ENCODE measurements at places on chromosomes 7 and 10. TPM values are rescaled to one million over a fixed set of nuclear protein-coding genes. Genes with fewer than 3 reads are reported as not detected.
A peak's percentile ranks its signal among the peaks of the same experiment; 100 is the strongest.

- H3K27me3 ChIP-seq: no peaks in the 10 kb centered on the region
- DNase-seq: no peak
- no peak overlapping the region for H3K4me3 ChIP-seq
- no peaks in the 10 kb centered on the region for H3K4me1 ChIP-seq
- H3K27ac ChIP-seq: no peak overlapping the region
Measured at GRCh38 chr7:149845257-149845980, 7.2 kb downstream of the ZNF862 start.

The VGF gene
- total RNA-seq: not detected

DNA sequence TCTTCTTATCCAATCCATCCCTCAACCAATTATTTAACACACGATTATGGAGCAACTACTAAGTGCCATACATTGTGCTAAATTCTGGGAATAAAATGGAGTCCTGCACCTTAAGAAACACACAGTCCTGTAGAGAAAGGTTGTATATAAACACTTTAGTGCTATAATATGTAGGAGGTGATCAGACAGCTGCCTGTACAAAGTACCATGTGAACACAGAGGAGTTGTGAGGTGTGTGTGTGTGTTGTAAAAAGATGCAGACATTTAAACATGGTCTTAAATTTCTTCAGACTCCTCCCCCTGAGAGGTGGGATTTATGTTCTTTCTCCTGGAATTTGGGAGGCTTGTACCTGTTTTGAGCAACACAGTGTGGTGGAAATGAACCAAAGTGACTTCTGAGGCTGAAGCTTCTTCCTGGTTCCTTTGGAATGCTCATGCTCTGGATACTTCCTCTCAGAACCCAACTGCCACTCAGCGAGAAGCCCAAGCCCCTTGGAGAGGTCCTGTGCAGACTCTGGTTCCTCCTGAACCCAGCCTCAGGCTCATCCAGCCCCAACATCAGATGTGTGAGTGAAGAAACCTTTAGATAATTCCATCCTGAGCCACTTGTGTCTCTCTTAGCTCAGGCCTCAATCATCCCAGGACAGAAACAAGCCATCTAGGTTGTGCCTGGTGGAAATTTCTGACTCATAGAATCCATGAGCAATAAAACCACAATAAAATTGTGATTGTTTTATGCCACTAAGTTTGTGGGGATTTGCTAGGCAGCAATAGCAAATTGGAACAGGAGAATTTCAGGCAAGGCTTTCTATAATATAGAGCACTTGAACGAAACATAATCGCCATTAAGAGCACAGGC lies 161.2 kb upstream of the FAM3C start:
- no peaks in the 10 kb centered on the region for H3K27me3 ChIP-seq
- no peaks in the 10 kb centered on the region for H3K4me1 ChIP-seq
- no peak for DNase-seq
- H3K27ac ChIP-seq: no peak overlapping the region

The AMPH gene
- total RNA-seq: 7.7 TPM

The GIMAP5 gene
- total RNA-seq: 11.6 TPM

- no peak overlapping the region for H3K27ac ChIP-seq
- no peak for DNase-seq
- H3K36me3 ChIP-seq: peaks cover 8% of the 10 kb centered on the region
Measured at GRCh38 chr10:127146661-127147060, 49.7 kb downstream of the INSYN2A start.

The AKR1C2 gene
- 10.9 TPM for total RNA-seq

The METTL27 gene
- total RNA-seq: 1.7 TPM

GRCh38 chr7:45982907-45983719 lies 62.0 kb upstream of the IGFBP3 start:
- H3K4me1 ChIP-seq: peaks cover 24% of the 10 kb centered on the region
- DNase-seq: peak; percentile 32
- H3K4me3 ChIP-seq: no peak overlapping the region
- H3K27me3 ChIP-seq: no peaks in the 10 kb centered on the region
- H3K36me3 ChIP-seq: no peaks in the 10 kb centered on the region

The LIPM gene
- total RNA-seq: not detected

The AS3MT gene
- 11.9 TPM for total RNA-seq

The RTKN2 gene
- 2.4 TPM for total RNA-seq

DNA sequence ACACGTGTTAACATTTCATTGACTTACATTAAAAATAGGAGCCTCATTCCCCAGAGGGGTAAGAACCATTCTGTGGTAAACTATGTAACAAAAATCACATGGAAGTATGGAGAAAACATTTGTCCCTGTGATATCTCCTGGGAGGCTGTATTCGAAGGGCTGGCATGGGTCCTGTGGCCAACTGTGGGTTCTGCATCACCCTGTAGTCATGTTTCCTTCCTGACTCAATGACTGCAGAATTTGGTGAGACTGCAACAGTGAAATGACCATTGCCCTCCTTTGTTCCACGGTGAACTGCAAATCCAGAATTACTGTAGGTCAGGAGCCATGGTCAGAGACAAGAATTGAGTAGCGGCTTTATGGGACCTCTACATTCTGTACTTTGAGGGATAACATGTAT lies 3.6 kb upstream of the ZEB1 start:
- H3K27ac ChIP-seq: no peak overlapping the region
- H3K4me1 ChIP-seq: peaks cover 5% of the 10 kb centered on the region
- no peaks in the 10 kb centered on the region for H3K27me3 ChIP-seq
- DNase-seq: no peak
- no peak overlapping the region for H3K4me3 ChIP-seq

The ARHGAP12 gene
- total RNA-seq: 41.1 TPM

DNA sequence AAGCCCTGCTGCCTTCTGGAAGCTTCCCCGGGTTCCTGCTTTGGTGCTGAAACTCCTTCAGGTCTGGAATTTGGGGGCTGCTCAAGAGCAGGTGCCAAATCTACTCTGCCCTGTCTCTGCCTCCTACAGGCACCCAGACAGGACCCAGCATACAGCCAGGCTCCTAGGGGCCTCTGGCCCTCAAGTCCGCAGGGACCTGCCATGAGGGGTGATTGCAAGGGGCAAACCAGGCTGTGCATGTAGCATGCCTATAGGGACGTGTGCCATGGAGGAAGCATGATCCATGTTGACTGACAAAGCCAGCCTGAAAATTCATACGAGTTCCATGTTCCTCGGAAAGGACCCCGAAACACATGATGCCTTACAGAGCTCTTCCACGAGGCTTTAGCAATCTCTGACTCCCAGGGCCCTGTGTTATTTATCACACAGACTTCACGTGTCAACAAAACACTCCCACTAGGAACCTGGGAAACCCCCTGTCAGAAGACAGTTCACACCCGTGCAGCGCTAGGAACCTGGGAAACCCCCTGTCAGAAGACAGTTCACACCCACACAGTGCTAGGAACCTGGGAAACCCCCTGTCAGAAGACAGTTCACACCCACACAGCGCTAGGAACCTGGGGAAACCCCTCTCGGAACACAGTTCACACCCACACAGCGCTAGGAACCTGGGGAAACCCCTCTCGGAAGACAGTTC lies 75.3 kb upstream of the DNAAF5 start:
- DNase-seq: no peak
- no peaks in the 10 kb centered on the region for H3K4me1 ChIP-seq
- H3K27ac ChIP-seq: no peak overlapping the region
- H3K27me3 ChIP-seq: no peaks in the 10 kb centered on the region
- H3K4me3 ChIP-seq: no peak overlapping the region
- H3K36me3 ChIP-seq: peaks cover 3% of the 10 kb centered on the region

GRCh38 chr7:155299535-155300202 lies 2.0 kb downstream of the INSIG1 start:
- H3K27ac ChIP-seq: peak overlapping the region; percentile 93
- H3K36me3 ChIP-seq: peaks cover 26% of the 10 kb centered on the region
- H3K27me3 ChIP-seq: no peaks in the 10 kb centered on the region

- H3K4me1 ChIP-seq: no peaks in the 10 kb centered on the region
- no peaks in the 10 kb centered on the region for H3K27me3 ChIP-seq
- no peak overlapping the region for H3K4me3 ChIP-seq
- H3K36me3 ChIP-seq: no peaks in the 10 kb centered on the region
- H3K27ac ChIP-seq: no peak overlapping the region
- DNase-seq: no peak
Measured at GRCh38 chr7:27608776-27609495, 53.7 kb downstream of the HIBADH start.

Measured in muscle of leg (tissue), 16 donors.